ENCODE measurements at places on chromosomes 7 and 10. TPM values are rescaled to one million over a fixed set of nuclear protein-coding genes. Genes with fewer than 3 reads are reported as not detected.
A peak's percentile ranks its signal among the peaks of the same experiment; 100 is the strongest.

DNA sequence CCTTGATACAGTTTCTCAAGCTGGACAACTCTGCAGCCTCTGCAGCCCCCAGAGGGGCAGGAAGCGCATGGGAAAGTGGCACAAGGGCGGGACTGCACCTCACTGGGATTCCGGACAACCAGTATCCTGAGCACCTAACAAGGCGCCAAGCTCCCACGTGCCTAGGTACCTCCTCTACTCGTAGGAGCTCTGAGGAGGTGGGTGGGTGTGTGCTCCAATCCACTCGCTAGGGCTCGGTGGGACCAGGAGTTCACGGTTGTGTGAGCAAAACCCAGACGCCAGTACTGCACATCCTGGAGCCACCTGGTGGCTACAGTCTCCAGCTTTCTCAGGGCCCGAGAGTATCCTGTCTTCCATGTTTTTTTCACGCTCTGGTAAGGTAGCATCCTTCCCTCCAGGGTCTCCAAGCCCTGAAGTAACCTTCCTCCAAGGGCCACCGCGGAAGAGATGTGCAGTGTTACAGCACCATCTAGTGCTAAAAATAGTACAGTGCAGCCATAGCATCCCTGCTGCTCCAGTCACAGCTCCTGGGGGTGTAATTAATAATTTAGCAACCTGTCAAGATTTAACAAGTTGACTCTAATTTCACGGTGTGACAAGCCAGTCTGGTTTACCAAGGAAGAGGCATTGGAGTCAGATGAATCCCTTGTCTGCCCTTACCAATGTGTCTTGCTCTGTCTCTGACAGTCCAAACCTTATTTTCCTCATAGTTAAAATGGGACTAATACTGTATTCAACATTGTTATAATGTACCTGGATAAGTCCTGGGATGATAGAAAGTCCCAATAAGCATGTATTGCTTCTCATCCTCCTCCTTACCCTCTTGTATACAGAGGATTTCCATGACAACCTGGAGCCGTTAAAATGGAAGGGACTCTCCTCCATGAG, 70.4 kb downstream of the HERPUD2 start:
- DNase-seq: peak; percentile 62

GRCh38 chr10:1257274-1257673, 201.1 kb downstream of the WDR37 start:
- DNase-seq: no peak

- no peak for DNase-seq
Measured at GRCh38 chr7:30301751-30302150, 17.4 kb downstream of the ZNRF2 start.

- peak; percentile 15 for DNase-seq
Measured at GRCh38 chr7:154409703-154410311, 357.6 kb downstream of the DPP6 start.

GRCh38 chr7:18780266-18780665, 284.7 kb downstream of the HDAC9 start:
- DNase-seq: no peak

- no peak for DNase-seq
Measured at GRCh38 chr10:3875842-3876235, 90.8 kb upstream of the KLF6 start.

The HOXA9 gene
- total RNA-seq: not detected

DNA sequence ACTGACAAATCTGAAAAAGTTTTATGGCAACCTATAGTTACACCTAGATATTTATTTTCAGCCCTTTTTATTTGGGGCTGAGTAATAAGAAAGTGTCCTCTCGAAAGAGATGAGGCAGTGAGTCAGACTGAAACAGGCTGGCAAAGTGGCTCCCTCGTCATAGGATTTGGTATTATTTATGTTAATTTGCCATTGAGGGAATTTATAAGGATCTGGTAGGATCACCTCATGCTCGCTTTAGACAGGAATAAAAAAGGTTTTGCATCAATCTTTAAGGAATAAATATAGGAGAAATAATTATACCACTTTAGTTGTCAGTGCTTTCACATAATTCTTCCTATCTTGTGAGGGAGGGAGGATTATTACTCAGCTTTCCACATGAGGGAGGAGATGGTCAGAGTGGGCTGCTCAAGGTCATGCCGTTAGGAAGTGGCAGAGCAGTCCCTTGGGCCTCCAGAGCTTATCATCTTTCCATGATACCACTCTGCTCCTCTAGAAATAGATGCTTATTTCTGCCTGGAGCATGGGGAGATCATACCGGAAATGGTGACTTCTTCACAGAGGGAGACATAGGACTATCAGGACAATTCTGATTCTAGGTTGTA, 356.8 kb downstream of the GPR158 start:
- DNase-seq: no peak

DNA sequence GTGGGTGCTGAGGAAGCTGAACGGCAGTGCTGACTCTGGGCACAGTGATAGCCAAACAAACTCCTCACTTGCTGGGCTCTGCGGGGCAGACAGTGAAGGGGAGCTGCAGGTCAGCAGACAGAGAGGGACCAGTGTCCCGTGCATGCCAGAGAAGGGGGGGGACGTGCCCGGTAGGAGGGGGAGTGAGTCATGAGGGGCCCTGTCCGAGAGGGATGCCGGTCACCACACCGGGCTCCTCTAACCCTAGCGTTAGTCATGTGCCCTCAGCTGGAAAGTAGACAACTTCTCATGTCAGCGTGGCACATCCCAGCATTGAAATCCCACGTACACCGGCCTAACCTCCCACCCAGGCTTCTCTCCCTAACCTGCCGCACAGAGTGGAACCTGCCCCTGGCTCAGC, 117.1 kb upstream of the DPP6 start:
- DNase-seq: no peak

DNA sequence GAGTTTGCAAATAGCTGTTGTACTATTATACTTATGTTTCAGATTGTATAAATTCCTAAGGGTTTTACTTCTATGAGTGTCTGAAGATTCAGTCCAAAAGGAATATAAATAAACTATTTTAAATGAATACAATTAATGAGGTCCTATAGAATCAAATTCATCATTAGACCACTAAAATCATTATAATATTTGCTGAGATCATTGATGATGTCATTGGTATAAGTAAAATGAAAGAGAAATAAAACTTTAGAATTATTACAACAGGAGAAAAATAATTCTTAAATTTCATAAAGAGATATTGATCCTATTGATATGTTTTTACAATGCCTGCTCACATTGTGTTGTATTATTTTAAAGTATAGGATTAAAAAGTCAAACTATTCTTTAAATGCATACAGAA, 544.0 kb upstream of the ZWINT start:
- no peak for DNase-seq

The PODXL gene
- total RNA-seq: 2.1 TPM

DNA sequence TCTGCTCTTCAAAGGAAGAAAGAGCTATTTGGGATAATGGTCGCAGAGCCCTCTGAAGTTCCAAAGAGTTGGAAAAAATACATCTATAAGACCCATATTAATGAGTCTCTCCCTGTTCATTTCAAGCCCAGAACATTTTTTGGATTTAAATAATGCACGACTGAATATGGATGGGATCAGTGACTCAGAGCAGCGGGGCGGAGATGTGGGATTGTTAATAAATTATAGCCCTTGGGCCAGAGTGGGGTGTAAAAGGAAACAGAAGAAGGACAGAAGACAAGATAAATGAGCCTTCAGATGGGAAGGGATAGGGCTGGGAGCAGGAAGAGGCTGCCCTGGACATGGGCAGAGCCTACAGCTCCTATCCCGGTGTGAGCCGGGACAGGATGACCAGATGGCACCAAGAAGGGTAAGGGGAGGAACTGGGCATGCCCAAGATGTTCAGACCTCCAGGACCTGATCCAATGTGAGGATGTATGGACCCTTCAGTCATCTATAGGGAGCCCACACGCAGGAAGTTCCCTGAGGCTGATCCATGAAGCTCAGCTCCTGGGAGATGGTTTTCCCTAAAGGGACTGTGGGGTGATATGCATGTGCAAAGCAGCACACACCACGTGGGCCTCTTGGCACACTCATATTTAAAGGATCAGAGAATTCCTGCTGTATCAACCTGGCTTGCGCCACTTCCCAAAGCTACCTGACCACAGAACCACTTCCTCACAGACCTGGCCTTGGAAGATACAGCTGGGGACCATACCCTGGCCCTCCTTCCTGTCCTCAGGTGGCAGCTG, 96.1 kb upstream of the PLXNA4 start:
- DNase-seq: no peak

GRCh38 chr7:114309729-114310128, 104.9 kb upstream of the FOXP2 start:
- DNase-seq: no peak

The PROSER2 gene
- total RNA-seq: not detected

DNA sequence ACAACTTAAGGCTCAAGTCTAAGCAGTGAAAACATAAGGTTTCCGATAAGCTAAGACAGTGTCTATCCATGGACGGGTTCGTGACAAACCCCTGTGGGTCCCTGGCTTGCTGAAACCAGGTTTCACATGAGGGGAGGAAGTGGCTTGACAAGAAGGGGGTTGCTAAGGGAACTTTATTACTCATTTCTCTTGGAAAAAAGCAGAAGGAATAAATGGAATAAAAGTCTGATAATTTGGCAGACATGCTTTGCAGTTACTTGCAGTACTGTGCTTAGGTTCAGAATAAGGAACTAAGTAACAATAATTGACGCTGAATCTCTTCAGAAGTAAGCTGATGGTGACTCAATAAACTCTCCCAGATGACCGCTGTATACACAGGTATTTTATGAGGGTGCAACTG, 34.7 kb downstream of the RBM17 start:
- no peak for DNase-seq

The ZNF777 gene
- 10.4 TPM for total RNA-seq

The ENTPD7 gene
- 5.6 TPM for total RNA-seq

The EPHB6 gene
- 0.33 TPM for total RNA-seq

DNA sequence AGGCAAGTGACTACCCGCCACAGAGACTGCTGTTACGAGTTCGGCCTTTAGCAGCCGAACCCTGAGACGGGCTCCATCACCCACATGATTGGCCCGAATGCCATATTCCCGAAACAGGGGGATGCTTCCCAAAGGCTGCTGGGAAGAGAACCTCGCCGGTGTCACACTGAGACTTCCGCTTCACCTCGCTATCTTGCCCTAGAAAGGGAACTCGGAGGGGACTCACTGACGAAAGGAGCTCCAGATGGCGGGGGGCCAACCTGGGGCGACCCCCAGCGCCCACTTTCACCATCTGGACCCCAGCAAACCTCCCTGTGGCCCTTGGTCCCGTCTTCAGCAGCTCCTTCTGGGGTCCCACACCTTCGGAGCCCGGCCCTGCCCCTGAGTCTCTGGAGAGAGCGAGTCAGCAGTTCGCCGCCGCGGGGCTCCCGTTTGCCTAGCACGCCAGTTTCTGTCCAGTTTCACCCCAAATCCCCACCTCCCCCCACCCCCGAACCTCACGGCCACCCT, 529 bp downstream of the HPS1 start:
- DNase-seq: no peak

DNA sequence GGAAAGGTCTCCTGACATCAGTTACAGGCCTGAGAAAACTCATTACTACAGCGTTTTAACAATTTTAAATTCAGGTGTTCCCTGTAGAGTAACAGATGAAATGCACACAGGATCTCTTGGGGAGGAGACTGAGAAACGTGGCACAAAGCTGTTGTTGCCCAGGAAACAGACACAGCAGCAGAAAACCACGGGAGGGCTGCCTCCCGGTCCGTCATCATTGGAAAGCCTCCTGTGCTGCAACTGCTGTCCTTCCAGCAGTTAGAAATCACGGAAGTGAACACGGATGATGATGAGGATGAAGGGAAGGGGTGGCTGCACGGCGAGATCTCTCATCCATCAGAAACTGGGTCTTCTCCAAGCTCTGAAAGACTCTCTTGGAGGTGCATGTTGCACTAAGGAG, 94.6 kb upstream of the RNF32 start:
- DNase-seq: no peak

- DNase-seq: no peak
Measured at GRCh38 chr10:114604357-114605130, 53.5 kb downstream of the ABLIM1 start.

The VWDE gene
- not detected for total RNA-seq

- no peak for DNase-seq
Measured at GRCh38 chr10:75437693-75438092, 6.3 kb downstream of the LRMDA start.

- DNase-seq: no peak
Measured at GRCh38 chr7:123460616-123461015, 73.8 kb downstream of the IQUB start.

GRCh38 chr7:27122077-27122910, 8.3 kb downstream of the HOXA4 start:
- DNase-seq: no peak

DNA sequence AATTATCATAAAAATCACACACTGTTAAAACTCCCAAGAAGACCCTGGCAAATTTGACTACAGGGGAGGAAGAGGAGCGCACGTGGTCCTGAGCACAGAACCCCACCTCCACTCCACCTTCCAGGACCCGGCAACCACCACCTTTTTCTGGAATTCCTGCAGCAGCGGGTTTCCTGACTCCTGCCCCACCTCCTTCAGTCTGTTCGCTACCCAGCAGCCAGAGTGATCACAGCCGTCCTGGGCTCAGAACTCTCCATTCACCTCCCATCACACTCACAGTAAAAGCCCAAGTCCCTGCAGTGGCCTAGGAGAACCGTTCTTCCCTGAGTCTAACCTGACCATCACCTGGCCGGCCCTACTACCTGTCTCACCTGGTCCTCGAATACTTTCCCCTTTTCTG, 107.4 kb upstream of the FAM204A start:
- no peak for DNase-seq

The EVX1 gene
- not detected for total RNA-seq

The THAP5 gene
- 33.8 TPM for total RNA-seq

DNA sequence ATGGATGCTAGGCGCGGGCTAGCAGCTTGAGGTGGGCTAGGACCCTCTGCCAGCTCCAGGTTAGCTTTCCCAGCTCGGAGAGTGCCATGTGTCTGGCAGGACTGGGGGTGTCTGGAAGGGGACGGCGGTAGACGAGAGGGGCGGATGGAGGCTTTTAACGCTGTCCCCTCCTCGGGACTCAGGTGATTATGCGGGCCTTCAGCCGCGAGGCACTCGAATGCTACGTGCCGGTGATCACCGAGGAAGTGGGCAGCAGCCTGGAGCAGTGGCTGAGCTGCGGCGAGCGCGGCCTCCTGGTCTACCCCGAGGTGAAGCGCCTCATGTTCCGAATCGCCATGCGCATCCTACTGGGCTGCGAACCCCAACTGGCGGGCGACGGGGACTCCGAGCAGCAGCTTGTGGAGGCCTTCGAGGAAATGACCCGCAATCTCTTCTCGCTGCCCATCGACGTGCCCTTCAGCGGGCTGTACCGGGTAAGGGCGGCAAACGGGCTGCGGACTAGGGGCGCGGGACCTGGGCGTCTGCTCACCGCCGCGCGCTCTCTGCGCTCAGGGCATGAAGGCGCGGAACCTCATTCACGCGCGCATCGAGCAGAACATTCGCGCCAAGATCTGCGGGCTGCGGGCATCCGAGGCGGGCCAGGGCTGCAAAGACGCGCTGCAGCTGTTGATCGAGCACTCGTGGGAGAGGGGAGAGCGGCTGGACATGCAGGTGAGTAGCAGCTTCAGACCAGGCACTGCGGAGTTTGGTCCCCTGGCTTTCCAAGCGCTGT, 1.1 kb downstream of the CYP26A1 start:
- no peak for DNase-seq
